Stimulated activated CD8-positive, alpha-beta memory T cell treated with anti-CD3 and anti-CD28 coated beads, Interleukin-4, amount 100 ng/mL, for 48 hours (primary cell): ENCODE measurements at places on chromosomes 3 and 15.
A peak's percentile ranks its signal among the peaks of the same experiment; 100 is the strongest.

DNA sequence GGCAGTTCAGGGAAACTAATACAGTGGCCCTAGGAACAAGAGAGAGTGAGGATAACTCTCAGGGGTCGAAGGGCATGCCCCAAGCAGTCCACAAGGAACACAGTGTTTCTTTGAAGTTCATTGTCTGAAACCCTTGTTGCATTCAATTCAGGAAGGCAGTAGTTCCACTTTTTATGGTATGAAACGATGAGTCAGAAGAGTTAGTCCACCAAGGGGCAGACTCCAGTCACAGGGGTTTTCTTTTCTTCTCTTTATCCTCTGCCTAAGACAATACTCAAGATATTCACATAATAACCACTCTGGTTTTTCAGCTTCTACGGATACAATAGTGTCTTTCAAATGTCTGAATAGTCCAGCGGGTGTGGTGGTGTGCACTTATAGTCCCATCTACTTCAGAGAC is 23.7 kb upstream of the TICRR start:
- no peak for DNase-seq

- no peak for DNase-seq
These were observed 108.5 kb upstream of the PFN2 start for GRCh38 chr3:150079029-150079739.

DNA sequence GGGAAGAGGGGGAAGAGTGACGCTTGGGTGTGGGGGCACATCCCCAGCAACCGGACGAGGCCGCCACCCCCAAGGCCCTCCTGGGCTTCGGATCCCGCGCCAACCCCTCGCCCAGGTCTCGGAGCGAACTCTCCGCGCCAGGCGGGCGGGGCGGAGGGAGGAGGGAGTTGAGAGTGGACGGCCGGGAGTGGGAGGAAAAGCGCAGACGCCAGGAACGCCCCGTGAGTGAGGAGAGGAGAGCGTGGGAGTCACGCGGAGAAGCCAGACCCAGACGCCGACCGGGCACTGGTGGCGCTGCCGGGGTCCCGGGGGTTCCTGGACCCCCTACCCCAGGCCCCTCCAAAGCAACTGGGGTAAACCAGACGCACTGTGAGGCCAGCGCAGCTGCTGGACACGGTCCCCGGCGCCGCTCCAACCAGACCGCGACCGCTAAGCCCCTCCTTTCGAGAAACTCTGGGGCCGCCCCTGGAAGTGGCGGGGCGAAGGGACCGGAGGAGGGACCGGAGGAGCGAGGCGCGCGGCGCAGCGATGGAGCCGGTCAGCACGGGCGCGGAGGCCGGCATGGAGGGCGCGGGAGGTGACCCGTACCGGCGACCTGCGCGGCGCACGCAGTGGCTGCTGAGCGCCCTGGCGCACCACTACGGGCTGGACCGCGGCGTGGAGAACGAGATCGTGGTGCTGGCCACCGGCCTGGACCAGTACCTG is at the start of gene EFCC1:
Gene EFCC1, plus strand, starts transcription at position 204 of the 705 bp plus-strand sequence. Its CDS starts 325 bp downstream, at position 529.
- DNase-seq, result no peak

GRCh38 chr3:11140030-11140712 is 14.1 kb upstream of the HRH1 start:
- peak; percentile 39 for DNase-seq

GRCh38 chr3:178454726-178455125 is 81.5 kb upstream of the KCNMB2 start:
- DNase-seq, result no peak

- DNase-seq, result no peak
These were observed 4.0 kb downstream of the EPHB3 start for GRCh38 chr3:184565421-184566211.

GRCh38 chr3:8954938-8955763 is 8.1 kb downstream of the RAD18 start:
- DNase-seq, result no peak

DNA sequence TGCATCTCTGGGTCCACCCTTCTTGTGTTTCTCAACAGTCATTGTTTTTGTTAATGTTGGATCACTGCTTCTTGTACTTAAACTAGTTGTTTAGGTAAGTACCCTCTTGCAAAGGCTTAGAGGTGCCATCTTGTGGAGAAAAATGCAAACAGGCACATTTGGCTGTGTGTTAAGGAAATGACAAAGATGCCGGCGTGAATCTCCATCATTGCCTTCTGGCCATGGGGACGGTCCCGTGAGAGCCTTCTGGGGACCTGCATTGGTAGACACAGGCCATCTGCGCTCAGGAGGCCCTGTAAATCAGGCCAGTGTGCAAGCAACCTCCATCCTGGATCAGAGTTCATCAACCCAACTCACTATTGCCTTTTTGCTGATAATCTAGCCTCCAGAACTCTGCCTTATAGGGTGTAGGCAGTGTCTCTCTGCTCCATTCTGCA is 158.6 kb upstream of the NR2E3 start:
- no peak for DNase-seq

DNA sequence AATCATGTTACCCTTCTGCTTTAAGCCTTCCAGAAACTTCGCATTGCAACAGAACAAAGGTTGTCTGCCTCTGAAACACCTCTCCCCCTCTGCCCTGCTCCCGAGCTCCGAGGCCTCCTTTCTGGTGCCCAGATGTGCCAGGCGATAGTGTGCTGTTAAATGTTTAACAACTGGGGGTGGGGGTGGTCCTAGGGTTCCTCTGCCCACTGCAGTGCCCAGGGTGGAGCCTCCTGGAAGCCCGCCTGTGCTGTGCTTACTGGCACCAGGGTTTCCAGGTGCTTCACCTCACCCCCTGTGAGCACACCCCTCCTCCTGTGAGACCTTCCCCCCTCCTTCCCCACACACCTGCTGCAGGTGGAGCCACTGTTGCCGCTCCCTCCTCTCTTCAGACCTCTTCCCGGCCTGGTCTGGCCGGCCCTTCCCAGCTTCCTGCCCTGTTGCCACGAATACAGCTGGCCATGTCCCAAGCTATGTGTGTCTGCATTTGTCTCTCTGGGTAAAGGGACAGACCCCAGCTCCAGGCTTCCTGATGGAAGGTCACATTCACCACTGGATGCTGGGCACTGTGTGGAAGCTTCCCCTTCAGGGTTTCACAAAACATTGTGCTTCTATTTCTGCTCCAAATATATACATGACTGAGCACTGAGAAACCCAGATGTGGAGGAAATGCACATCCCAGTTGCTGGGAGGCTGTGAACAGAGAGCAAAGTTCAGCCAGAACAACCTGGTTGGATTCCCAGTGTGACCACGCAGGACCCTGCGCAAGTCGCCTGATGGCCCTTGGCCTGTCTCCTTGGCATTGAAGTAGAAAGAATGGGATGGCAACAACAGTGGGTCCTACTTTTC is 37.2 kb downstream of the MGLL start:
- DNase-seq, result no peak

- DNase-seq, result peak; percentile 55
These were observed 17.0 kb upstream of the ANO10 start for GRCh38 chr3:43638594-43639447.

DNA sequence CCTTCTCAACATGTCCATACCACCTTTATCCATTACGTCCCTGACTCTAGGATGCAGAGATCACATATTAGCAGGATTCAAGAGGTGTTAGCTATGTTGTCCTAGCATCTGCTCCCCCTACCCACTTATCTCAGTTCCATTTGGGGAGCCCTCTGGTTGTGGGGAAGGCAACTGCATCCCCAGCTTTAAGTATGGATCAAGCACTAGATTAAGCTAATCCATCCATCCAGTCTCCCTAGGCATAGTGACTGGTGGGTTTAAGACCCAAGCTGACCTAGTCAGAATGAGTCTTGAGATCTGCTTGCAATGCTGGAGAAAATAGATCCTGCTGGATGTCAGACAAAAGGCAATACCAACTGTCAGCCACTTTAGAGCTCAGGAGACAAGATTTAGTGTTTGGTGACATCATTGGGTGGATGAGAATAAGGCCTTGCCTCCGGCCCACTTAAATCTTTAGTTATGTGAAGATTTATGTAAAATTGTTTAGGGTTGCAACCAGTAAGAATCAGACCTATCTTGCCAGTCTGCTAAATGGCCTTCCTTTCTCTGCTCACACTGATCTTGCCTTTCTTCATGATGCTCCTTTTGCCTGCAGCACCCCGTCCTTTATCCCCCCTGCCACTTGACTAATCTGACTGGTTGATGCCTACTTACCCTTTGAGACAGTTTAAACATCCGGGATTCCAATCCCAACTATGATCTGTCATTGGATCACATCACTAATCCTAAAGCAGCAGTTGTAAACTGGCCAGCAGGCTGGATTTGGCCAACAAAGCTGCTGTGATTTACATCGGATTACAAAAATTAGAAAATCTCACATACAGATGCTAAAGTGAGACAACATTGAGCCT is 2.1 kb upstream of the ISY1 start:
- no peak for DNase-seq

- DNase-seq, result no peak
These were observed 179.7 kb downstream of the ITPR1 start for GRCh38 chr3:4672725-4673275.

GRCh38 chr3:168958466-168958865 is 705.0 kb downstream of the MECOM start:
- DNase-seq, result no peak

DNA sequence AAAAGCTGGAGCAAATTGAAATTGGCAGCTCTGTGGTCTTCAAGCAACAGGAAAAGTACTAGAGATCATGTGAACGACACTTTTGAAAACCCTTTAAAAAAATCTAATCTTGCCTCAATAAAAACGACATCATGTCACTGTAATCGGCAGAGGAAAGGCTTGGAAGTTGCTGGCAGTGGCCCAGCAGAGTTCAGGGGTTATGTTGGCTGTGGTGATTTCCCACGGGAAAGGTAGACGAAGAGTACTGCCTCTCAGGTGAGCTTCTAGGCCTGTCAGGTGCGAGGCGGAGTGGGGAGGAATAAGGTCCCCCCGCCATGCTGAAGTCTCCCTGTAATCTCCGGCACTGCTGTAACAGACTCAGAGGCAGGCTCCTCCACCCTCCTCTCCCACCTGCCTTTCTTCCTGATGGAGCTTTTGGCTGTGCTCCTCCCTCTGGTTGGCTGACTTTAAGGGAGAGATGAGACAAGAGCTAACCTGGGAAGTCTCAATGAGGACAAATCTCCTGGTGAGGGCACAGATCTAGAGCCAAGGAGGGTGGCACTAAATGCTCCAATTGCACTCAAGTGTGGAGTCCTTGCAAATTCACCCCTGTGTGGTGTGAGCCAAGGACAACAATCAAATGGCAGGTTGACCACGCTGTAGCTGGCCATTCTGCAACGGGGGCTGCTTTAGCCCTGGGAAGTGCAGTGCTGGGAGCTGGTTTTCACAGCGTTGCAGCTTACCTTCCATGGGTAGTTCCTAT is 18.7 kb upstream of the HES1 start:
- no peak for DNase-seq

DNA sequence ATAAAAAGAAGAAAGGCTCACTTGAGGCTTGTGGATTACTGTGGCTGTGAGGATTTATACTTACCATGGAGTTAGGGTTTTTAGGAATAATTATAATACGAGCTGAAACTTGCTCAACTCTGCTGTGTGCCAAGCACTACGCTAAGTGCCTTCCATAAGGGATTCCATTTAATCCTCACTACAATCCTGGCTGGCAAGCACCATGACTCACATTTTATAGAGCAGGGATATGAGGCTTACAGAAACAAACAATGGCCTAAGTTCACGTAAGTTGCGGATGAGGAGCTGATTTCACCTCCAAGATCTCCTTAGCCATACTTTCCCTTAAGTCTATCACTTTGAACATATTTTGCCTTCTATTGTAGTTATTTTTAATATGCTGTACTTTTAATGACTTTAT is 43.9 kb upstream of the ARL8B start:
- DNase-seq, result no peak

DNA sequence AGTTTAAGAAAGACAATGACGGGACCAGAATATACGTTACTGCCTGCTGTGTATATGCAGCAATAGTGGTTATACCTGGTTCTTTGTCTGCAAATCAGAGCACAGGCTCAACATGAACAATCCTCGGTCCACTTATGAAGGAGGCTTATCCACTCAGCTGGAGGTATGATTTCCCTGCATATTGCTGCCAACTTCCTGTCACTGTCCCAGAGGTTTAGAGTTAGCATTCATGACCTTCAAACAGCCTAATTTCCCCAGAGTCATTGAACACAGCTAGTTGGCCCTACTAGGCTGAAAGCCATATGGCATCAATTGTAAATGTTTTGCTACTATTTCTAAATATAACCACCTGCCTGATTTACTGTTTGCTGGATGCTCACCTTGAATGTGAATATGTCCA is 224.9 kb upstream of the ZNF717 start:
- no peak for DNase-seq

GRCh38 chr3:5300638-5301037 is 113.1 kb downstream of the EDEM1 start:
- DNase-seq, result no peak

DNA sequence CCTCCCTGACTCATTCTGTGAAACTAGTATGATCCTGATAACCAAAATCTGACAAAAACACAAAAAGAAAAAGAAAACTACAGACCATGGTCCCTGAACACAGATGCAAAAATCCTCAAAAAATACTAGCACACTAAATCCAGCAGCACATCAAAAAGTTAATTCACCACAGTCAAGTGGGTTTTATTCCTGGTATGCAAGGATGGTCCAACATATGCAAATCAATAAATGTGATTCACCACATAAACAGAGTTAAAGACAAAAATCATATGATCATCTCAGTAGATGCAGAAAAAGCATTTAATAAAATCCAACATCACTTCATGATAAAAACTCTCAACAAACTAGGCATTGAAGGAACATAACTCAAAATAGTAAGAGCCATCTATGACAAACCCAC is 12.8 kb downstream of the SAXO2 start:
- no peak for DNase-seq

DNA sequence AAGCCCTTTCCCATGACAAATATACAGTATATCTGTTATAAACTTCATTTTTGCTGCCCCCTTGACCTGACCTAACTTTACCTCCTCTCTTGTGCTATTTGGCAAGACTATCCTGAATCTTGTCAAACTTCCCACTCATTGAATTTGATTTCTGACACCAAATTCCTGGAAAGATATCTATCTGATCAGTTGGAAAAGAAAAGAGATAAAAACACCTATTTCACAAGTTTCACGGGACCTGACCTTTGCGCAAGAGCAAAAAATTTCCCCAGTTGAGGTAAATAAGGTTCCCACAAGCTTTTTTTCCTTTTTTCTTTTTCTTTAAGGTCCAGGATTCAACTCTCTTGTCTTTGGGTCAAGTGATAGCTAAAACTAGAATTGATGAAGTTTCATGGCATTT is 189.2 kb upstream of the LPP start:
- DNase-seq, result no peak

- DNase-seq, result no peak
These were observed 392.7 kb downstream of the EFHB start for GRCh38 chr3:19541284-19541683.

GRCh38 chr15:63246691-63247469 is 30.5 kb upstream of the APH1B start:
- DNase-seq, result no peak

GRCh38 chr15:65372787-65373067 is 5.1 kb downstream of the IGDCC3 start:
- DNase-seq, result no peak

GRCh38 chr15:67512140-67512539 is 8.8 kb upstream of the C15orf61 start:
- DNase-seq, result no peak

GRCh38 chr3:191348098-191348497 is 17.8 kb upstream of the UTS2B start:
- DNase-seq, result no peak
